Osteocyte (in vitro differentiated cells): ENCODE measurements at places on chromosomes 6 and 20. TPM values are rescaled to one million over a fixed set of nuclear protein-coding genes. Genes with fewer than 3 reads are reported as not detected.

DNA sequence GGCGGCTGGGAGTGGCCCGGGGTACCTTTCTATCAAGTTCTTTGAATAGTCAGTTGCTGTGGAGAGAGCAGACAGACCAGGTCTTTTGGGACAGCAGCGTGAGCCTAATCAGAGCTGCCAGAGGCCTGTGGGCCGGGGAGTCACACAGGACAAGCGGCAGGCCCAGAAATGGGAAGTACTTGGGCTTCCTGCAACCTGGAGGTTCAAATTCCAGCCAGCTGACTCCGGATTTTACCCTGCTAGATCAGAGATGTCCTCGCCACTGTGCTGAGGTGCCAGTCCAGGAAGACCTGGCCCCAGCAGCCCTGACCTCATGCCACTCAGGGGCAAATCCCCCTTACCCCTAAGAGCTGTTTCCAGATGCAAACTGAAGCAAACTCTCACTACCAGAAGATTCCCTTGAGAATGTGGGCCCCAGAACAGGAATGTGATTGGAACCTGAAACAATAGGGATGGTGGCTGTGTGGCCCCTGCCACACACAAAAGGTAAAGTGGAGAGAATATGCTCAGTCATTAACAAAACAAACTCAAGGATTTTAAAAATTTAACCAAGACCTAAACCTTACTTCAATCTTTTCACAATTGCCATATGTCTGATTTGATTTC is 9.7 kb downstream of the BEND3 start:
- H3K27me3 ChIP-seq: no peaks in the 10 kb centered on the region
- no peak for DNase-seq
- no peak overlapping the region for H3K27ac ChIP-seq
- H3K36me3 ChIP-seq: no peaks in the 10 kb centered on the region

DNA sequence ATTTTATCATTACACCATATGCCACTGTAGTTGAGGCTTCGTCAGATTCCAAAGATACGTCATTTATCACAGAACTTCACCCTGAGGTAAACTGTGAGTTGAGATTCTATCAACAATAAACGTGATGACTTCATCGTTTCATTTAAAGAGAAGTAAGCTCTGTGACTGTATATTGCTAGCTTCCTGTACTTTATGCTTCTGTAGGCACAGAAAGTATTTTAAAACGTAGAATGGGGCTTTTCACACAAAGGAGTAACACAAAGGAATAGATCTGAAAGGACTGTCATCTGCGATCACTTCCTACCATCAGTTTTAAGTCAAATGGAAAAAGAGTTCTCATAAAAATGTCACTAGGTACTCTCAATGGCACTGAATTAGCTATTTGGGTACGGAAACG is 234.4 kb upstream of the MCHR2 start:
- H3K4me1 ChIP-seq: peaks cover 47% of the 10 kb centered on the region
- H3K4me3 ChIP-seq: peak overlapping the region; percentile 71
- peak overlapping the region; percentile 93 for H3K27ac ChIP-seq
- DNase-seq: no peak
- H3K27me3 ChIP-seq: no peaks in the 10 kb centered on the region

The RAET1E gene
- not detected in 2 replicates for total RNA-seq

DNA sequence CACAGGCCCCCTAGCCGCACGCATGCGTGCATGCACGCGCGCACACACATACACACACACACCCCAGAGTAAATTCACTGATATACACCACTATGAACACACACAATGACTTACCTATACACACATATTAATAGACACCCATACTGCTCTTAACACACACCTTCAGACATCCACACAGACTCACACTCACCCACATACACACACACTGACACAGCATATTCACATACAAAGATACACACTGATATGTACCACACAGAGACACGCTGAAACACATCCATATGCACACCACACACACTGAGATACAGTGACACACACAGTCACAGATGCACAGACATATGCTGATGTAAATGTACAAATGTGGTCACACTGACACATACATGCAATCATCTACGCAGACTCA is 5.6 kb downstream of the SGK2 start:
- no peak overlapping the region for H3K27ac ChIP-seq
- H3K27me3 ChIP-seq: no peaks in the 10 kb centered on the region
- DNase-seq: no peak

The E2F3 gene
- total RNA-seq: 12.0 and 12.1 TPM in 2 replicates

- H3K27me3 ChIP-seq: no peaks in the 10 kb centered on the region
- H3K4me1 ChIP-seq: peaks cover 10% of the 10 kb centered on the region
- H3K36me3 ChIP-seq: no peaks in the 10 kb centered on the region
- no peak overlapping the region for H3K4me3 ChIP-seq
- no peak for DNase-seq
These were observed 65.2 kb downstream of the RIOK1 start for GRCh38 chr6:7454696-7455358.
